ENCODE measurements at places on chromosomes 1 and 21. TPM values are rescaled to one million over a fixed set of nuclear protein-coding genes. Genes with fewer than 3 reads are reported as not detected.

HIVEP3 gene
- not detected for total RNA-seq

APH1A gene
- 156 TPM for total RNA-seq

RPS6KA1 gene
- 10.1 TPM for total RNA-seq

GBP7 gene
- not detected for total RNA-seq

INKA2 gene
- 1.1 TPM for total RNA-seq

GPA33 gene
- total RNA-seq, result not detected

WDR4 gene
- 59.2 TPM for total RNA-seq

ADAM30 gene
- not detected for total RNA-seq

FCGR1A gene
- not detected for total RNA-seq

FCGR2B gene
- not detected for total RNA-seq

LIN28A gene
- total RNA-seq, result not detected

PROX1 gene
- total RNA-seq, result not detected

VANGL1 gene
- 4.9 TPM for total RNA-seq

EPHB2 gene
- 19.6 TPM for total RNA-seq

CRNN gene
- total RNA-seq, result not detected

KCNJ15 gene
- not detected for total RNA-seq

EVA1C gene
- not detected for total RNA-seq

TNN gene
- total RNA-seq, result not detected

RAD54L gene
- total RNA-seq, result 15.3 TPM

CRABP2 gene
- 62.8 TPM for total RNA-seq

C1orf87 gene
- total RNA-seq, result not detected

LAMB3 gene
- 4.7 TPM for total RNA-seq

CFAP107 gene
- not detected for total RNA-seq

GART gene
- 52.3 TPM for total RNA-seq

RGS1 gene
- total RNA-seq, result not detected

FBXO2 gene
- total RNA-seq, result not detected

SLC6A9 gene
- 1.6 TPM for total RNA-seq

PCP4 gene
- total RNA-seq, result not detected

REN gene
- not detected for total RNA-seq

FOXD3 gene
- 0.30 TPM for total RNA-seq

MATN1 gene
- total RNA-seq, result not detected

RGSL1 gene
- not detected for total RNA-seq

TMEM63A gene
- 1.3 TPM for total RNA-seq

CELA2A gene
- total RNA-seq, result not detected

LHX8 gene
- 0.79 TPM for total RNA-seq

TTLL10 gene
- not detected for total RNA-seq

LCE1A gene
- total RNA-seq, result not detected

HLX gene
- total RNA-seq, result 5.6 TPM

UBASH3A gene
- total RNA-seq, result not detected

Data from MG63 (cell line).